Fibroblast of skin of scalp (primary cell): ENCODE measurements at places on chromosomes 7 and 10.

- DNase-seq, result no peak
Measured at GRCh38 chr10:114513381-114513792, 109.1 kb upstream of the AFAP1L2 start.

- DNase-seq, result no peak
Measured at GRCh38 chr7:24943096-24943948, 36.7 kb downstream of the OSBPL3 start.

DNA sequence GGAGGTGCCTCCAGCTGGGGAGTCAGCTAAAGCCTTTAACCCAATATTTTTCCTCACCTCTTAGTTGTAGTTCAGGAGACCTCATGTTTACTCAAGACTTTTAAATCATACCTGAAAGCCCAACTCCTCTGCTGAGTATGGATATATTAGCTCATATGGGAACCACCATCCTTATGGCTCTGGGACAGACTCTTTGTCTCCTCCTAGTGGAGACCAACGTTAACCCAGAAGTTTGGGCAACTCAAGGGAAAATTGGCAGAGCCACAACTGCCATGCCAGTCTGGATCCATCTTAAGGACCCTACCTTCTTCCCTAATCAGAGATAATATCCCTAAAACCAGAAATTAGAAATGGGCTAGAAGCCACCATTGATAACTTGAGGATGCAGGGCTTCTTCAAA, 80.8 kb downstream of the TMEM106B start:
- DNase-seq, result no peak

- DNase-seq, result peak; percentile 38
Measured at GRCh38 chr7:85890244-85890811, 703.5 kb upstream of the SEMA3D start.

DNA sequence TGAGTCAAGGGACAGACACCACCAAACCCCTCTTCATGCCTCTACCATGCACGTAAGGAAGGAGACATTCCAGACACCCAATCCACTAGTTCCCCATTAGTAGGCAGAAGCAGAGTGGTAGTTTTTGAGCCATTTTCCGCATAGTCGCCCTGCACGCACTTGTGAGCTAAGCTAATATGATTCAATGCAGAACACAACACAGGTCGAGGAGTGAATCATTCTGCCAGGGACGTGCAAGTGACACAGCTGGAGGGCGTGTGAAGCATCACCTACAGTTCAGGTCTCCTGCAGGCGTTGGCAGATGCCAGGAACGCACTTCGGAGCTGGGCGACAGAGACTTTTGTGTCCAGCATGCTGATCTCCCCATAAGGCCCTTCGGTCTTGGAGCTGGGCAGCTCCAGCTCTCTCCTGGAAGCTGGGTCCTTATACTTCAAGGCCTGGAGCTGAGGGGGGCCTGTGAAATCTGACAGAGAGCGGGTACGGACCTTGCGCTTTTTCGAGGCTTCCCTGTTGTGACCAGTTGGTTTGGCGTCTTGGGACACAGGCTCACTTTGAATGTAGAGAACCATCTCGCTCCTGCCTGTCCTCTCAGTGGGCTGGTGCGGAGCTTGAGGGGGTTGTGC, 102.4 kb downstream of the SVIL start:
- no peak for DNase-seq

- DNase-seq, result no peak
Measured at GRCh38 chr10:28769091-28769604, 91.8 kb downstream of the BAMBI start.

DNA sequence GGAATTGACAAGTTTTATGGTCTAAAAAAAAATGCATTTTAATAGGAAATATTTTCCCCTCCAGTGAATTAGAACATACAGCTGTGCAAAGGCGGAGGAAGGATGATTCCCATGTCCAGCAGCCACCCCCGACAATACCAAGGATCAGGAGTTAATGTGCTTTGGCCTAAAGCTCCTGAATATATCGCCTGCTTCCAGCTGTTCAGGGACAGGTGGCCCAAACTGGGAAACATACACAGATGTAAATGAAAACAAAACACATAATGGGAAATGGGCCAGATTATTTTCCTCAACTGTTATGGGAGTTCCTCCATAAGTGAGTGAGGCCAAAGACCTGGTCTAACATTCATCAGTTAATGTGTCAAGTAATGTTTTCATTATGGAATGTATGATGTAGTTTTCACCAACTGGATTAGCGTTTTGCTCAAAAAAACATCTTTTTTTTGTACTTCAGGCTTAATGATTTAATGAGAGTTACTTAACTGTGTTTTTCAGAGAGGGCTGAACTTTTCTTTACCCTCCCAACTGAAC, 55.1 kb upstream of the LAMB1 start:
- no peak for DNase-seq

DNA sequence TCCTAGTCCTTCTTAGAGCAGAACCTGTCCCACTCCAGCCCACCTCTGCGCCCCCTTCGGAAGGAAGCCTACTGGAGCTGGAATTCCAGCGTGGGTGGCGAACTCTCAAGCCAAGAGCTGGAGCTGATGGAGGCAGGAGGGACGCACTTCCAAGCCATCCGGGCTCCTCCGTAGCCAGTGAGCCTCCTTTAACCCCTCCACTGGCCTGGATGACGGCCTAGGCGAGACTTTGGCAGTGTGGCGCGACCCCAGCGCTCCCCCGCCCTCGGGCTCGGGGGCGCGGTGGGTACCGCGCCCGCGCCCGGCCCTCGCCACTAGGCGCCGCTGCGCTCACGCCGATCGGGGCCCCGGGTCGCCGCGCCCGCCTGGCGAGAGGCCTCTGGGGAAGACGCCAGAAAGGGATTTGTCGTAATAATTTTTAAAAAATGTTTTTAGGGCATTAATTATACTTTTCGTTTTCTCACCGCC, 5.1 kb upstream of the EMX2 start:
- peak; percentile 58 for DNase-seq

GRCh38 chr7:115233809-115234208, 311.9 kb downstream of the MDFIC start:
- DNase-seq, result no peak

DNA sequence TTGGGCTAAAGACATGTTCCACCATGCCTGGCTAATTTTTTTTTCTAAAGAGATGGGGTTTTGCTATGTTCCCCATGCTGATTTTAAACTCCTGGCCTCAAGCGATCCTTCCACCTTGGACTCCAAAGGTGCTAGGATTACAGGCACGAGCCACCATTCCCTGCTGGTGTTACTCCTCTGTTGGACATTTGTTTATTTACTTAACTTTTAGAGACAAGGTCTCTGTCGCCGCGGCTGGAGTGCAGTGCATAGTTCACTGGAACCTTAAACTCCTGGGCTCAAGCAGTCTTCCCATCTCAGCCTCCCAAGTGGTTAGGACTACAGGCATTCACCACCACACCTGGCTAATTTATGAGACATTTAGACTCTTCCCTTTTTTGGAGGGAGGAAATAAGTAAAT, 38.9 kb downstream of the CCAR1 start:
- no peak for DNase-seq

- DNase-seq, result peak; percentile 63
Measured at GRCh38 chr7:41574377-41574776, 128.5 kb downstream of the INHBA start.

DNA sequence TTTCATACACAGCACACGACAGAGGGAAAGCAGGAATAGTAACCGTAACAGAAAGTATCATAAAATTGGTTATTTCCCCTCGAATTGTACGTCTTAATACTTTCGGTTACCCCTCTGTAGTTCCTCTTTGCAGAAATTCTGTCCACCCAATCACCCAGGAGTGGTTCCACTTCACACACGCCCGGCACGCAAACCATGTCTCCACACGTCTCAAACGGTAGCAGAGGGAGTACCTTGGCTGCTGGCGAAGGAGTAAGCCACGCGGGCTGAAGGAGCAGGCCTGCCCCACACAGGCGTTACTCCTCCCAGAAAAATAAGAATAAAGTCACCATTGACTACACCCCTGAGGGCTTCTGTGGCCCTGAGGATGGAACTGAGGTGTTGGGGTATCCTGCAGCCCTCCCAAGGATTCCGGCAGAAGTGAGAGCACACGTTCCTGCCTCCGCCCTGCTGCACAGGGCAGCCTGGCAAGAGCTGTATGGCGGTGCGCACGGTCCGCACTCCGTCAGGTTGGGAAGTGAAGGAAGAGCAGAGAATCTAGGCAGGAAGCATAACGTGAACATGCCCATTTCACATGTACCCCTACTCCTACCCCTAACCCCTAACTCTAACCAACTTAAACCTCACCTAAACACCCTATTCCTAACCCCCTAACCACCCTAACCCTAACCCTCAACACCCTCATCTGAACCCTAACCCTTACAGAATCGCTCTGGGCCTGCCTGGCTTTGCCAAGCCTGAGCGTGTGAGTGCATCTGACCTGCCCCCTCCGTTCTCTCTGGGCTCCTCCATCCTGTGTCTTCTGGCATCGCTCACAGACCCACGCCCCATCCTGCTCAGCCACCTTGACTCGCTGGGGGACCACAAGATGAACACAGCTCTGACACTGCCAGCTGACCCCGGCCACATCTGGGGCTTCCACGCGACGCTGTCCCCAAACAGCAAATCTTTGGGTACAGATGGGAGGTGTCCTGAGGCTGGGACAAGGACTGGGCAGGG, 18.2 kb downstream of the GPR146 start:
- DNase-seq, result no peak

- peak; percentile 39 for DNase-seq
Measured at GRCh38 chr7:25707768-25708620, 444.0 kb upstream of the NFE2L3 start.

- no peak for DNase-seq
Measured at GRCh38 chr7:77913977-77914607, 115.5 kb downstream of the PHTF2 start.

DNA sequence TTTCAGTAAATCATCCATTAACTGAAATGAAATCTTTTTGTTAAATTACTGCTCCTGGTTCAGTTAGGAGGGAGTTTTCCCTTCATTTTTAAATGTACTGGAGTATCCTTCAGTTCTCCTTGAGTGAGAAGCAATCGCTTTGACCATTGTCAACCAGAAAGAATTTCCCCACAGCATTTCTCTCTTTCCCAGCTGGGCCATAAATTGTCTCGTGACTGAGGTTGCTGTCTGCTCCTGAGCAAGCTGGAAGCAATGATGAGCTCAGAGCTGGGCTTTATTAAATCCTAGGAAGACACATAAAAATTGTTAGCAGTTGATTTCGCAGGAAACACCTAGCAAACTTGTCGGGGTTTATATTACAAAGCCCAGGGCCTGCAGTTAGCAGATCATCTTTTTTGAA, 102.0 kb upstream of the INSYN2A start:
- DNase-seq, result peak; percentile 14

DNA sequence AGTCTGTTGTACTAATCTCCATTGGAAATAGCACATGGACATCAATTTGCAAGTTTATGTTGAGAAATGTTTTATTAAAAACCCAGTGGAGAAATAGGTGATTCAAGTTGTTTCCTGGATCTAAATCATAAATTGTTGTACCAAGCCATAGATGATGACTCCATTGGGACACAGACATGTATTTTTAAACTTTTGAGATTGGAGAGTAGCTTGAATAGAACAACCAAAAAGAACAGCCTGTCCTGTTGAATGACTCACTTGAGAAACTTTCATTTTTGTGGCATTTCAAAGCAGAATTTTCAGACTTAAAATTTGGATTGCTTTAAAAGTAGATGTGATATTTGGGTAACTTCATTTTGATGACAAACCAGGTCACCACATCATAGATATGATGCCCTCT, 197.5 kb downstream of the GPAM start:
- no peak for DNase-seq

DNA sequence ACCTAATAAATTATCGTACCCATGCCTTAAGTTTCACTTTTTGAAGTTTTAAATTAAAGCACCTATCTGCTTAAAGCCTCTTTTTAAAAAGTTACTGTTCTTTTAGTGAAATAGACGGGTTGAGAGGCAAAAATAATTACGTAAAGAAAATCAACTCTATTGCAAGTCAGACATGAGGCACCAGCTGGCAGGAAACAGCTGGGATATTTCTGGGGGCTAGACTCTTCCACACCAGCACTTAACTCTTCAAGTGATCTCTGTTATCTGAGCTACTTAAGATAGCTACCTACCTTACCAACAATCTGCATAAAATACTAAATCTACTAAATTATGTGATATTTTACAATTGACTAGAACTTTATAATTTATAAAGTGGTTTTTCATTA, 35.8 kb downstream of the GBF1 start:
- no peak for DNase-seq

DNA sequence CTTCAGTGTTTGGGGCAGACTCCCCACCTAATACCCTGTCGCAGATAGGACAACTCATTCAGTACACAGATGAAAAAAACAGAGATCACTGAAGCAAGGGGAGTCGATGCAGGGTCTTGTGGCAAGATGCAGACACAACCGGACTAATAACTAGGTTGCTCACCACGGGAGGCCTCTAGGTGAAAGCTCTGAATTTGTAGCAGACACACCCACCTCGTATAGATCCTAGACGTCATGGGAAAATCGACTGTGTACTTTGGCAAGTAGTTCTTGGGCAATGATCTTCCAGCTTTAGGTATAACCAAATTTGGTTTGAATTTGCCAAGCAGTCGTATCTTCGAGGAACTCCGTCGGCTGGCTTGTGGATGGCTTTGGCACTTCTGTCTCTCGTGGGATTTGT, 88.1 kb downstream of the TCF7L2 start:
- DNase-seq, result no peak

- DNase-seq, result peak; percentile 68
Measured at GRCh38 chr10:3755440-3756359, 29.3 kb downstream of the KLF6 start.

GRCh38 chr10:5234106-5234860, 37.6 kb downstream of the AKR1C4 start:
- peak; percentile 3 for DNase-seq

GRCh38 chr7:34497153-34497777, 160.8 kb upstream of the NPSR1 start:
- DNase-seq, result no peak

DNA sequence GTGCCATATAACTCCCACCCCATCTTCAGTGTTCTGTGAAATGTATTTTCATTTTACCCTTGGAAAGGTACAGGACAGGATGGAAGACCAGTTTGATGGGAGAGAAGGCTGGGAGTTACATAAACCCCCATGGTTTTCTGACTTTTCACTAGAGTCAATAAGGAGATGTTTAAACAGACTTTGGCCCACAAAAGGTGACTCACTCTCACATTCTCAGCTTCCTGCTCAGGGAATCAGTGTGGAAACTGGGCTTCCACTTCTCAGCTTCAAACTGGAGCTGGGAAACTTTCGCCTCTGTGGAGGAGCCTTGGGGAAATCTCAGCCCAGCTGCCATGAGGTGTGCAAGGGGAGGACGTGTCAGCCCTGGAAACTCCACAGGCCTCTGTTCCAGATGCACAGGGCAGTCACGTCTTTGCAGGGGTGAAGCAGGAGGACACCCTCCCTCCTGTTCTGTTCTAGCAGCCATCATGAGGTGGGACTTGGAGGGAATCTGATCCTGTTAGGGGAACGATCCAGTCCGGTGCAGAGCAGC, 560.5 kb upstream of the GALNT17 start:
- DNase-seq, result peak; percentile 59

- DNase-seq, result peak; percentile 48
Measured at GRCh38 chr7:95545007-95545615, 51.2 kb downstream of the PDK4 start.

DNA sequence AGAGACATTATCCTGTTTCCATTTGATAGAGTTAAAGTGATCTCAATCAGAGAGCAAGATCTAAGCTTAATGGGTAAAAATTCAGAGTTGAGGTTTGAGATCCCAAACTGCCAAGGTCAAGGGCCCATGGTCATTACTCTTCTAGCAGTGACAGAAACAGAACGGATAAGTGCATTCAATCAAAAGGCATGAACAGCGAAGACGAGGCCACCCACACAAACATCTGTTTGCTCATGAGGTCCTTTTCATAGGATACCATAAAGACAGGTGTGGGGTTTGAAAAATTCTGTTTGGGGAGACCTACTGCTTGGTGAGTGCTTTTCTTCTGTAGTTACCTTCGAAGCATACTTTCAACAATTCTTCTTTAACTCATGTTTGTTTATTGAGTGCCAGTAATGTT, 58.3 kb downstream of the SEMA3C start:
- DNase-seq, result no peak

- no peak for DNase-seq
Measured at GRCh38 chr7:88204525-88205110, 15.2 kb downstream of the SRI start.
